Mammary epithelial cell (primary cell): ENCODE measurements at places on chromosomes 5 and 9. TPM values are rescaled to one million over a fixed set of nuclear protein-coding genes. Genes with fewer than 3 reads are reported as not detected.

Gene FAT2
- polyA plus RNA-seq = 44.8 TPM

Gene ERAP2
- 41.6 TPM for polyA plus RNA-seq

Gene DOCK8
- polyA plus RNA-seq = 0.83 TPM

Gene STXBP1
- polyA plus RNA-seq = 31.6 TPM

Gene FOXI1
- not detected for polyA plus RNA-seq

Gene CARD6
- 3.8 TPM for polyA plus RNA-seq

Gene PCDHB4
- 0.05 TPM for polyA plus RNA-seq

Gene SLC2A8
- polyA plus RNA-seq = 9.6 TPM

Gene SLC6A3
- not detected for polyA plus RNA-seq

Gene PCDHB3
- polyA plus RNA-seq = 0.15 TPM

Gene BAAT
- polyA plus RNA-seq = 0.02 TPM

Gene NUTM2F
- not detected for polyA plus RNA-seq

DNA sequence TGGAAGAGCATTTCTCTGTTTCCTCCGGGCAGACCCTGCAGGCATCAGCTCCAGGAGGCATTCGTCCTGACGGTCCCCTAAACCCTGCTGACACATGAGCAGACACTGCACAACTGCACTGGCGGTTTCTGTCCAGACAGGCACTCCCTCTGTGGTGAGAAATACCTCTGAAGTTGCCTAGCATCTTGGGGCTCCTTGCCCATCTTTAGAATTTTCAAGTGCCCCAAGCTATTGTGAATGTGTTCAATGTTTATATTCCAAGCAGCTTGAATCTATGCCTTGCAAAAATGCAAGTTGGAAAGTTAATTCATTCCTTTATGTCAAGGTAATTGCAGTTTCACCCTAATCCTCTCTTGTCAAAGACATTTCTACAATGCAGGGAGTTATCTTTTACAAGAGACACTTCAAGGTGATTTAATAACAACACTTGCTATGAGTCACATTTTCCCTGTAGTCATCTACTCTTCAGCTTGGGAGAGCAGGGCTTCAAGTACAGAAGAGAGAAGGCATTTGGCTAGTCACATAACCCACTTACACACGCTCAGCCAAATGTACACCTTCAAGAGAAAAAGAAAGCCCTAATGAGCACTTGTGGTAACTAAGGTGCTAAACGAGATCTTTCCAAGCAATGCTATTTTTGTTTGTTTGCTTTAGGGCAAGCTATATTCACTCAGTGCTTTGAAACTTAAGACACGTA, 302.5 kb downstream of the MLLT3 start:
- DNase-seq = peak; percentile 85

DNA sequence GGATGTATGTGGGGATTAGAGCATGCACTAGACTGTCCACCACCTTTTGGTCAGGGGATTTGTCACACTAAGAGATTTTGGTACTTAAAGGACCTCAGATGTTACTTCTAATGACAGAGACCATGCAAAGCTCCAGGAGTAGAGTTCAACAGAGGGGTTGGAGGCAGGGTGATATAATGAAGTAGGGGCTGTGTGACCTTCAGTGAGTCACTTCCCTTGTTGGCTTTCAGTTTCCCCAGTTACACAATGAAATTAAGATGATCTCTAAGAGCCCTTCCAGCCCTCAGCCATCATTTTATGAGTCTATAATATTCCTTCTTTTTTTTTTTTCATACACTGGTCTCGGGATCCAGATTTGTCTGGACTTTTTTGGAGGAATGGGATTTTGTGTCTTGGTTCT, 26.8 kb downstream of the GLRA1 start:
- no peak for DNase-seq

DNA sequence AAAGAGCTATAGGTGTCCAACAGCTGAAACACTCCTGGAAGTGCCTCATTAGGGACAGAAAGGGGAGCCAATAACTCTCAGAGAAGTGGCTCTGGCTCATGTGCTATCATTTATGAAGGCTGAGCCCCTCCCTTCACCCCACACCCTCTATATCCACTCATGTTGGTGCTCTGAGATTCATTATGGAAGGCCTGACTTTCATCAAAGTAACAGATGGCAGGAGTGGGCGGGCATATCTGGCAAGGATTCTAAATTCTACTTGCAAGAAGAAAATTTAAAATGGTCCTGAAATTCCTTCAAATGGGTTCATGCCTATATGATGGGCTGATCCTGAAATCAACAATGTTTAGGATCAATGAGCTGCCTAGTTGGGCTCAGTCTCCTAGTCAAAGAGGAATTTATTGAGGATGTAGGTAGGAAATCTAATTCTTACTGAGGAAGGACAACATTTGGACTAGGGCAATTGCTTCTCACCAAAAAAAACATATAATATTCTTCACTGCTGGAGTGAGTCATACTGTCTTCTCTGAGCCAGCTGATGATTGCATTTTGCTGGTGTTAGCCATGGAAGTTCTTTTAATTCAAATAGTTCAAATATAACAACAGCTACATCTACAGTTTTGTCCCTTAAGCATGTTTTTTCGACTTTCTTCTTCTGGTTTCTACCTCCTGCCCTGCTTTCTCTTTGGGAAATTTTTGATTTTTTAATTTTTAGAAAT, 23.5 kb downstream of the NMRK1 start:
- DNase-seq = peak; percentile 32

- no peak for DNase-seq
Measured at GRCh38 chr9:107633406-107633805, 143.8 kb upstream of the KLF4 start.

DNA sequence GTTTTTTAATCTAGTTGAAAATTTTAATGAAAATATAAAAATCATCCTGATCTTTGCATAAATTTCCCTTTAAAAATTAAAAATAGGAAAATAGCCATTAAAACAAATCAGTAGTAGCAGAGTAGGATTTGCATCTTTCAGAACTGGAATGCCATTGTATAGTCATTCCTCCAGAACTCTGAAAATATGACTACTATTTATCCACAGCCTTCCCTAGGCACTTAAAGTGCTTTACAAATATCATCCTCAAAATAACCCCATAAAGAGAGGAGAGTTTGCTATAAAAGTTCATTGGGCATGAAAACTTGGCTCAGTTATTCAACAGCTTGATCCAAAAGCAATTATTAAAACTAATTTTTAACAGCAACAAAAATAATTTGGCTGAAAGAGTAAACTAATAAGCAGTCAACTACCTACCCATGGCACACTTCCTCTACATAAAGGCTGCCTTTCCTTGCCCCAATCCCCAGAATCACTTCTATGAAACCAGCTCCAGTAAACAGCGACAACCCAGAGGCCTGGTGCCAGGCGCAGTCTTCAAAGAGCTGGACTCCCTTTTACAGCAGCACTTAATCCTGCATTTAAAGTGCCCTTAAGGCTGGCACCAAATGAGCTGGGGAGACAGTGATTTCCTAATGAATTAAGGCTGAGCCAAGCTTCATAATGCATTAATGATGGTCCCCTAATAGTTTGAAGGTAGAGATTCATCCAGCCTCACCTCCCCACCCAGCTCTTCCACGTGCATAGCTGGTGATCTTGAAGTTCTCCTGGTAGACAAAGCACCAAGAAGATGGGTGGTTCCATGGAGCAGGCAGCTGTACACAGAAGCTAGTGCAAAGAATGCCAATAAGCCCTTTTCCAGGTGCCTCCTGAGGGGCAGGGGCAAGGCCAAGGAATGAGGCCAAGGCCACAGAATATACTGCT, 36.1 kb downstream of the LHFPL2 start:
- DNase-seq = no peak

DNA sequence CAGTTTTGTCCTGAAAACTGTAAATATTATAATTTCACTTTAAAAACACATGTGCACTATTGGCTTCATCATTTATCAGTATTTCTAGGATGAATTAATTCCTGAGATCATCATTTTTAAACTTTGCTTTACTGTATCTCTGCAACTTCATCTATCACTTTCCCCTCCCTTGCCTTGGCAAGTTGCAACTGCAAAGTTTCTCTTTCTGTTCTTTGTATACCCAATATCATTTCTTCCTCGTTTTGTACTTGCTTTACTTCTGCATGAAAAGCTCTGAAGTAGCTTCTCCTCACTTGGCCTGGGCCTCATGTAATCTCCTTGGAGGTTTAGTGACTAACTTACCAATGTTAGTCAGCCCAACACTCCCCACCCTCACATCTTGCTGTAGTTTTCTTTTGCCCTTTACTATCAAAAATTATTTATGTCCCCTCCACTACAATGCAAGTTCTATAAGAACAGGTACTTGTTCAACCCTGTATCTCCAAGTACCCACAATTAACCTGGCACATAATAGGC, 12.8 kb downstream of the C5orf63 start:
- DNase-seq = no peak

GRCh38 chr9:134723037-134723436, 81.4 kb downstream of the COL5A1 start:
- no peak for DNase-seq

DNA sequence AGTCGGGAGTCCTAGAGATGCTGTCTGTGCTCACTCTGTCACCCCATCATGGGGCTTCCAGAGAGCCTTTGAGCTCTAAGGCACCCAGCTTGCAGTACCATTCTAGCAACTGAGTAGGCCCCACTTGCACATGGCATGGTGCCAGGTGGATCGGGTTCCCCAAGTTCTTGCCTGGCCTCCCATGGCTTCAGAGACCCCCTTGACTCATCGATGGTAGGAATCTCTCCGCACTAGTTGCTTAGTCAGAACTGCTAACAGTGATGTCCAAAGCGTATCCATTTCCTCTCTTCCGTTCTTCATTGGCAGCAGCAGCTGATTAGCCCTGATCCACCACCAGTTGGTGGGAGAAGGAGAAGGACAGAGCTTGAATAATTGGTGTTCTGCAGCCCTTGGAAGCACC, 70.3 kb upstream of the RARS1 start:
- DNase-seq = no peak

- peak; percentile 45 for DNase-seq
Measured at GRCh38 chr9:16637218-16637617, 233.3 kb downstream of the BNC2 start.

DNA sequence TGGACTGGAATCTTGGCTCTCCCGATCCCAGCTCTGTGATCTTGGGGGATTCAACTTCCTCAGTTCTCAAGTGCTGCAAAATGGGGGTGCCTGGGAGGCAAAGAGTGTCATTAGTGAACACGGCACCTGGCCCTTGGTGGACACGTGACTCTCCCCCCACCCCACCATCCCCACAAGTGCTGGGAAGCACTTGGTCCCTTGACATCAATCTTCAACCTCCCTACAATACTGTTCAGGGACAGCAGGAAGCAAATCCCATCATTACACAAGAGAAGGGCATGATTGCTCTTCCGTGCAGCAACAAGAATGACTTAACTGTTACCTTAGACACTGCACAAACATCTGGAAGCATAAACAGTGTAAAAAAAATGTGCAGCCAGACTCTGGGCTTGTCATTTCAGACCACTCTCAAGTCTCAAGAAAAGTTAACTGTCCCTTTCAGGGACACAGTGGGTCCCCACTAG, 61.4 kb downstream of the PSMB7 start:
- DNase-seq = no peak

DNA sequence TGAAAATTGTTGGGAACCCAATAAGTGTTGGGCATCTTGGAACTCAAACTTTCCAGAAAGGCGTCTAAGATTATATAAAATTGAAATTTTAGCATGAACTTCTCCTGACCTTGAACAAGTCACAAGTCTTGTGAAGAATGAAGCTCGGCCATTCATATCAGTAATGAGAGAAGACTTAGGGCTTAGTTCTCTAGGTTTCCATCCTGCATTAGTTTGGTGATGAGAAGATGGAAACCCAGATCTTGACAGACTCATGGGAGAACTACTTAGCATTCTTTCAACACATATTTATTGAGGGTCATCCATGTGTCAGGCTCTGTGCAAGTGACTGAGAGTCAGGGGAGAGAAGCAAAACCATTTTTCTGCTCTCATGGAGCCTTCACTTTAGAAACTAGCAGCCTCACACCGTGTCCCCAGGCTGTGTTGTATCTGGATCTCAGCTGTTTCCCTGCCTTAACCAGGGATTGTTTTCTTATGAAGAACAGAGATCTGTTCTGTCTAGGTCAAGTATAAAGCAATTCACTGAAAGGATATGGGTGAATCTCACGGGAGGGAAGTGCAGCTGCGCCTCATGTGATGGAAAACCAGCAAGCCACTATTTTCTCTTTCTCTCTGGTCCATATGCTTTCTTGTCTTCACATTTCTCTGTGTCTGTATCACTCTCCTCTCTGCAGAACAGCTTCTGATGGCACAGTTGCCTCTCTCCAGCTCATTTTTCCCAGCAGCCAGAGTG, 3.4 kb downstream of the GARNL3 start:
- no peak for DNase-seq

- DNase-seq = no peak
Measured at GRCh38 chr5:141528291-141528984, 39.6 kb downstream of the PCDHGC5 start.

GRCh38 chr9:71703172-71703872, 65.0 kb downstream of the CEMIP2 start:
- DNase-seq = peak; percentile 72

DNA sequence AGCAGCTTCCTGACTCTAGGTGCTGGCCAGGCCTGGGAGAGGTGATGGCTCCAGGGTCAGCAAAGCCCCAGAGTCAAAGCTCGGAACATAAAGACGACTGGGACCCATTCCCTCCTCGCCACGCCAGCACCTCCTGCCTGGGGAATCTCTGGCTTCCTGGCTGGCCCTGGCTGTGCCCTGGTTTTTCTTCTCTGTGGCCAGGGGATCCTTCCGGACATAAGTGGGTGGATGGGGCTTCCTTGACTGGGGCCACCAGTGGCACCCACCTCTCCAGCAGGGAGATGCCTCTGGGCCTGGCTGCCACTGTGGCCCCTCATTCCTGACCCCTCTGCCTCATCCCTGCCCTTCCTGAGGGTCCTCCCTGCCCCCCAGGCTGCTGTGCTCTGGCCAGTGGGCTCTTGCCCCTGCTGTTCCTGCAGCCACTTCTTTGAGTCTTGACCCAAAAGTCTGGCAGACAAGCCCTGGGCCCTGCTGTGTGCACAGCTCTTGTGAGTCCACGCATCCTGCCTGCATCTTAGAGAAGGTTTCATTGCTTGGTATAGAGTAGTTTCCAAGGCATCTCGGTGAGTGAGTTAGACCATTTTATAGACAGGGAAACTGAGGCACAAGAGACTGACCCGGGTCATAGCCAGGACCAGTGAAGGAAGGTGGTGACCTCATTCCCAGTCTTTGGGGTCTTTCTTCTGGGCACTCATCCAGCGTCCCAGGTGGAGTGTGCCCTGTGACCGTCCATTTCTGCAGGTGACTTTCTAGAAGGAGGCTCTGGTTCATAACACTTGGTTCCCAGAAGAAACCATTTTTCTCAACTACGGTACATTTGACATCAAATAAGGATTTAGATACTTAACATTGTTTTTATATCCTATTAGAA, 17.3 kb upstream of the LPCAT1 start:
- DNase-seq = no peak

DNA sequence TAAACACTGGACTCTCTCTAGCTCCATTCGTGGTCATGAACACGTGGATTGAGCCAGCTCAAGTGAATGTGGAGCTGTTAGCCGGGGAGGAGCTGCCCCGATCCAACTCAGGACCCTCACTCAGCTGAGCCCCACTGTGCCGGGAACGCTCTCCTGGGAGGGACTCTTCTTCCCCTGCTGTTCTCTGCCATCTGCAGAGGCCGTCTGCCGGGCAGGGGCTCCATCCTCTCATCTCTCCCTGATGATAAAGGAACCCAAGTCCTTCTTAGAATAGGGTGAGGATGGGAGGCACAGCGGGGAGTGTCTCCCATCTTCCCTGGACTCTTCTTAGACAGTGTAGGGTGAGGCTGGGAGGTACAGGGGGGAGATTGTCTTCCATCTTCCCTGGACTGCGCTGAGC, 120.5 kb upstream of the IRX4 start:
- no peak for DNase-seq

GRCh38 chr9:1458503-1458902, 408.3 kb downstream of the DMRT2 start:
- peak; percentile 80 for DNase-seq

- DNase-seq = no peak
Measured at GRCh38 chr5:89275066-89275855, 392.3 kb upstream of the MEF2C start.
